HFFc6 (cell line): ENCODE measurements at places on chromosomes 7 and 10. TPM values are rescaled to one million over a fixed set of nuclear protein-coding genes. Genes with fewer than 3 reads are reported as not detected.

- DNase-seq: no peak
These were observed 388.2 kb upstream of the TEX47 start for GRCh38 chr7:89183712-89184111.

PIP4K2A gene
- total RNA-seq: 50.1 to 59.2 TPM (median 55.6 TPM) in 3 replicates

GATA3 gene
- 0.18 TPM in 1 of 2 replicates, not detected in the other for total RNA-seq

- DNase-seq: no peak
These were observed 287.1 kb downstream of the SFMBT2 start for GRCh38 chr10:7123774-7124173.
